ENCODE measurements at places on chromosomes 12 and 14.
A peak's percentile ranks its signal among the peaks of the same experiment; 100 is the strongest.

GRCh38 chr12:113482334-113482733, 10.7 kb upstream of the LHX5 start:
- DNase-seq: no peak

DNA sequence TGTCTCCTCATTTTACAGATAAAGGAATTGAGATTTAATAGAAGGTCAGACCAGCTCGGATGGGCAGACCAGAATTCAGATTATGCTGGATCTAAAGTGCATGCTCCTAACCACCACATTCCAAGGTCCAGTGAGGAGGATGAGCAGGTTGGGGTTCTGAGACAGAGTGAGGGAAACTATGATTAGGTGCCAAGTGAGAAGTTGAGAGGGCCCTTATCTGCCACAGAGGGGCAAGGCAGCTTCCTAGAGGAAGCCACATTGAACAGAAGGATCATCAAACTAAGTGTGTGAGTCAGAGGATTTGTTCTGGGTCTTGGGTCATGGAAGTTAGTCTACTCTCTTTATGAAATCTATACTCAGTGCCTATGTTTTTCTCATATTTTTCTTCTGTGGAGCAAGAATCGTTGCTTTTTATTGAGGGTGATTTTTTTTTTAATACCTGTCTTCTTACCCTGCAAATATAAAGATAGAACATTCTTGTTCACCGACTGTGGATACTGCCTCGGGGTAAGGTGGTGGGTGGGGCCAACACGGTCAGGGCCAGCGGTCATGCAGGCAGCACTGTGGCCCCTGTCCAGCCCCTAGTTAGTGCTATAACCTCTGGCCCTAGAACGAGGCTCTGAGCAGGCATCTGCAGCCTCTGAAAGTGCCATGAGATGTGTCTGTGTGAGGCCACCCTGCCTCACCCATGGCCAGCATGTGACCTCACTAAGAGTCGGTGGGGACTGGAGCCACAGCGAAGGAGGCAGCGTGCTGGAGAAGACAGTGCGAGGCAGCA, 55.6 kb upstream of the PTHLH start:
- DNase-seq: no peak

DNA sequence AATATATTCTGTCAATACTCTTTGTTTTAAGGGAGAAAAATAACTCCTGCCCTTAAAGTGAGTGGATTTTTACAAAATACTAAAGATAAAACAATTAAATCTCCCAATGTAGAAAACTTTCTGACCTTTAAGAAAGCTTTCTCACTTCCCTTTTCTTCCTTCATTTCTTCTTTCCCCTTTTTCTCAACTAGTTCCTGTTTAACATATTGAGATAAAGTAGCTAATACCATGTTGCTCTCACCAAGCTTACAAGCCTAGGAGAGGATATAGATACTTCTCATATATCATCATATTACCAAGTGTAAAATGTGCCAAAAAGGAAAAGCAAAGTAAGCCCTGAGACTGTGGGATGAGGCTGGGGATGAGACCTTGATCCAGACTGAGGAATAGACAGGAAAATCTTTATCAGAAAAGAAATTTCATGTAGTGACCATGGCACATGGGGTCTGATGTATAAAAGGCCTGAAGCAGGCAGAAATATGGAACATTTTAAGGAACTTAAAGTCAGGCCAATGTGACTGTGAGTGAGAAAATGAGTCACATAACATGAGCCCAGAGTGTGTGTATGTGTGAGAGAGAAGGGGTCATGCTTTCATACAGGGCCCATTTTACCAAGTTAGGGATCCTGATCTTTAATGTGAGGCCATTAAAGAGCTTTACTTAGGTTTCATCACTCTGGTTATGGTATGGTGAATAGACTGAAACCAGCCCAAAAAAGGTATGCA, 1.6 kb upstream of the RPL10L start:
- DNase-seq: no peak

- peak; percentile 98 for DNase-seq
Observed at GRCh38 chr14:89912667-89913211, 41.8 kb downstream of the EFCAB11 start.

GRCh38 chr12:26226122-26226521, 30.7 kb downstream of the SSPN start:
- DNase-seq: no peak

DNA sequence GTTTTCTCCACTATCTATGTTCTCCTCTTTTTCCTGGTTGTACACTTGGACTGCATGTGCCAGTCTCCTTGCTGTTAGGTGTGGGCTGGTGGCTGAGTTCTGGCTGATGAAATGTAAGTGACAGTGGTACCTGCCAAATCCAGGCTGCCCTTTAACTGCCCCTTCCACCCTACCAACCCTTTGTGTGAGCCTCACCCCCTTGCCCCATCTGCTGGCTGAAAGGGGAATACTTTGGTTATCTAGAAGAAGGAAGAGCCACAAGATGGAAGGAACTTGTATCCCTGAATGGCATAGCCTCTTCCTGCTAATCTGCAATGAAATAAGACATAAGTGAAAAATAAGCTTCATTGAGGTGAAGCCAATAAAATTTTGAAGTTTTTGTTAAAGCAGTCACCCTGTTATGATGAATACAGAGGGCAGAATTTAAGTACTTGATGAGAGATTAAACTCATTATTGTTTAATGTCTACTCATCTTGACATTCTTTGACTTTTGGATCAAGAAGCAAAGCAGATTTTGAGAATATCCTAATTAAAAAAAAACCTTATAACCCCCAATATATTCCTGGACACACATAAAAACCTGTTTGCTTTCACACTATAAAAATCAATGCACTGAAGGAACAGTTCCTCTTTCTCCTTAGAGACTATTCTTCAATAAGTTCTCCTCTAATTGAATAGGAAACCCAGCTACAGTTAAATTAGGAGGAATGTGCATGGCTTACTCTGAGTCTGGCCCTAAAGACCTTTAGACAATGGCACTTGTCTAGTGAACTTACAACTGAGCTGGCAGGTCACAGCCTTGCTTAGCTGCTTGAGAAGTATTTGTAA, 262.6 kb upstream of the BTG1 start:
- peak; percentile 38 for DNase-seq

GRCh38 chr12:112517730-112518364, 99.1 kb downstream of the PTPN11 start:
- no peak for DNase-seq

DNA sequence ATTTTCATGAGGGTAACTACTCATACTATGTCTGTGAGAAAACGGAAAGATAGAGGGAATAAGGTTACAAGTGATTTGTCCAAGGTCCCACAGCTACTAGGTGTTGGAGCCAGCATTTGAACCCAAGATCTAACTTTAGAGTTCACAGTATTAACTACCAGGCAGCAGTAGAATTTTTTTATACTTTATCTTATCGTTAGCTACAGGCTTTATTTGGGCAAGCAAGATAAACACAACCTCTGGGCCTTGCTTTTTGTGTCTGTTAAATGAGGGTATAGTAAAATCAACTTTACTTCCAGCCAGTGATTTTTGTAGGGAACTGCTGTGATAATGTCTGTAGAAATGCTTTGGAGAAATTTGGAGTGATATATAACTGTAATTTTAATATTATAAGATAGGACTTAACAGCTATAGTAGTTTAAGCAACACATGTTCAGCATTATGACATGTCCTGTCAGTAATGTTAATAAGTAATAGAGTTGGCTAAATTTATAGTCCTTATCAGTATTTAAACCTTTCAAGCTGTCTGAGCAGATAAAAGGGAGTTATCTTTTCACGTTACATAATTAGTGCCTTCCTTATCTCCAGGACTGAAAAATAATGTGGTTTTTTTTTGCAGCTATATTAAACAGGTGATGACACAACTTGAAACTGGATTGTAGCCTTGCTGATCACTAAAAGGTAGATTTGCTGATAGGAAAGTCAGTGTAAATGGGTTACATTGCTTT, 12.8 kb downstream of the LEMD3 start:
- DNase-seq: no peak

Measured in fibroblast of upper back skin (primary cell).